ENCODE measurements at places on chromosomes 5 and 9.

- no peak for DNase-seq
Observed at GRCh38 chr5:59565551-59565950, 328.0 kb downstream of the PDE4D start.

DNA sequence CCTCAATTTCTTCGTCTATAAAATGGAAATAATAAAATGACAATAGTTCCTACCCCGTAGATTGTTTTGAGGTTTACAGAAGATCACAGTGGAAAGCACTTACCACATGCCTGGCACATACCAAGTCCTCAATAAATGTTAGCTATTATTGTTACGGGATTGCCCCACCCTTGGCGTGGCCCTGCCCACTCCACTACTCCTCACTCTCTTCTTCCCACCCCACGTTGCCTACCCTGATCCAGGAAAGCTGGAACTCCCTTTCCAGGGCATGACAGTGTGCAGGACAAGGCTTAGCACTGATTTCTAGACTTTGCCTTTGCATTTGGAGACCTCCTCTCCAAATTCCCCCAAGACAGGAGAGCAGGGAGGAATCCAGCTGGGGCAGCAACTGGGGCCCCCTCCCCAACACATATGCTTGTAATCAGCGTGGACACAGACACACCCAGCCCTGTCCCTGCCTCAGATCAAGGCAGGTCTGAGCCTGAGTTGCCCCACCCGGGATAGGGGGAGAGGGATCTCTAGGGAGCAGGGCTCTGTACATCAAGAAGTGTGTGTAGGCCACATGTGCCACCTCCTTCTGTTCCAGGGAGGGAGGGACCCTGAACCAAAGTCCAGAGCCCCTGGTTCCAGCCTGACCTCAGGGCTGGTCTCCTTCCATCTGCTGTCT is 6.7 kb downstream of the SLC4A9 start:
- no peak for DNase-seq

- DNase-seq = no peak
Observed at GRCh38 chr9:34650816-34651215, 1.2 kb upstream of the IL11RA start.

GRCh38 chr9:13267743-13268142 is 11.7 kb downstream of the MPDZ start:
- DNase-seq = no peak

GRCh38 chr5:92505925-92506324 is 1075.1 kb downstream of the NR2F1-AS1 start:
- DNase-seq = no peak

DNA sequence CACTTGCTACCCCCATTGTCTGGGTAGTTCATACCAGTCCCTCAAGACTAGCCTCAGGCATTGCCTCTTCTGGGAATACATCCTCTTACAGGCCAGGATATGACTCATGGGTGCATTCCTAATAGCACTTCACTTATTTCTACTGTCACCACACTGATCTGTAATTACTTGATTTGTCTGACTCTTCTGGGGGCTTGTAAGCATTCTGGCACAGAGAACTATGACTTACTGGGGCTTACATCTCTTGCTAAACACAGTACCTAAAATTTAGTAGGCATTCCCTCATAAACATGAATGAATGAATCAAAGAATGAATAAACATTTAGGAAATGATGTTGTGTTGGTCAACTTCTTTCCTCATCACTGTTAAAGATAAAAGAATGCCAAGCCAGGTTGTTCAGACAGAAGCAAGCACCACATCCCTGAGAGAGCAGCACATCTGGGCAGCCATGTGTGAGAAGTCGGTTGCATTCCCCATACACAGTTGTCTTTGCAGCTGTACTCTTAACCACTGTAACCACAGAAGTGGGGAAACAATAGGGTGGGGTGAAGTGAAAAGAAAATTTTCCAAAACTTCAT is 27.6 kb downstream of the IL7R start:
- no peak for DNase-seq

- DNase-seq = no peak
Observed at GRCh38 chr5:17292434-17293015, 75.1 kb downstream of the BASP1 start.

DNA sequence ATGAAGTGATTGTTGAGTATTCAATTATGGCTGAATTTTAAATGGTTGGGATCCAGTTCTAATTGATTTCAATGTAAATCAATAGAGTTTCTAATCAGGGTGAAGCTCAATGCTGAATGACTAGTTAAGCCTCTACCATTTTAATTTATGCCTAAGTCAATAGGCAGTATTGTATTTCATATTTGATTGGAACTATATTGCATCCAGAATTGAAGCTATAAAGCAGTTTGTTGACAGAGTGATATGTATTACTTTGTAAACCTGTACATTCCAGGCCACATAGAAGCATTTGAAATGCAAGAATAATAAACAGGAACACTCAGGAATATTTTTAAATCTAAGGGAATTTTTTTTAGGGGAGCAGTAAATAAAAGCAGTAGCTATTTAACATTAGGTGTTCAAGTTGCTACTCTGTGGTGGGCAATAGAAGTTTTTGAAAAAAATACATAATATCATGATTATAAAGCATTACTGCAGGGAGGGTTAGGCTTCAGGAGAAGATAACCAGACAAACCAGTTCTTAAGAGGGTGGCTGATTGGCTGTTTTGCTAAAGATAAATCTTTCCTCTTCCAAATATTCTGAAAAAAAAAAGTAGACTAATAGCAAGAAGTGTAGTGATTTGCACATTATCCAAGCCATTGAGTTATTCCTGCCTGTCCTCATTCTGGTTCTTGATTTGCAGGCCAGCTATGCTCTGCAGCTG is 492.0 kb upstream of the MEF2C start:
- no peak for DNase-seq

- DNase-seq = no peak
Observed at GRCh38 chr9:116123171-116123570, 30.4 kb upstream of the PAPPA start.

DNA sequence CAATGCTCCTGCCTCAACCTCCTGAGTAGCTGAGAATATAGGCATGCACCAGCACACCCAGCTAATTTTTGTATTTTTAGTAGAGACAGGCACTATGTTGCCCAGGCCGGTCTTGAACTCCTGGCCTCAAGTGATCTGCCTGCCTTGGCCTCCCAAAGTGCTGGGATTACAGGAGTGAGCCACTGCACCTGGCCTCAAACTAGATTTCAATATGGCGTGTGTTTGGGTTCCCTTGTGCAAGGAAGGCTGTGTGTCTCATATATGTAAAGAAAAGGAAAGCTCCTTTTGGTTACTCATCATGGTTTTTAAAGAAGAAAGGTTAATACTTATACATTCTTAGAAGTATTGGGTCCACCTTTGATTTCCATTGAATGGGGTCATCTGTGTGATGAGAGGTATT is 70.7 kb downstream of the ANKRD33B start:
- no peak for DNase-seq

DNA sequence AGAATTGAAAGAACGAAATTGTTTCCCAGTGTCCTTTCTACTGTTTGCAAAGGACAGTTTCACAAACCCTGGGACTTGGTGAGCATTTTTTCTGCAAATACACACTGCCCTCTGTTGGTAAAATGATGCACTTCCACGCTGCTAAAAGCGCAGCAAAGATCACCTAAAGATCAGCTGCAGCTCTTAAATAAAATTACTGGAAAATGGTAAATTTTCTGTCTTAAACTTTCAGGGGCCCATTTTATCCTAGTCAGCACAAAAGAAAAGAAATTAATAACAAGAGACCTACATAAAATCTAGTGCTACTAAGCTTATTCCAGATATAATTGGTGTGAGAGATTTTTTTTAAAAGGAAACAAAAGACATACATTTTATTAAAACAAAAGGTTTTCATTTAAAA is 566.0 kb downstream of the CAAP1 start:
- no peak for DNase-seq

- DNase-seq = no peak
Observed at GRCh38 chr9:122133263-122133983, 26.2 kb downstream of the NDUFA8 start.

- DNase-seq = no peak
Observed at GRCh38 chr5:59813761-59814536, 79.6 kb downstream of the PDE4D start.

GRCh38 chr5:158514319-158514985 is 585.3 kb downstream of the EBF1 start:
- no peak for DNase-seq

GRCh38 chr5:151724360-151724759 is 34.1 kb downstream of the ATOX1 start:
- DNase-seq = no peak

- no peak for DNase-seq
Observed at GRCh38 chr5:75818661-75819060, 101.4 kb upstream of the POC5 start.

DNA sequence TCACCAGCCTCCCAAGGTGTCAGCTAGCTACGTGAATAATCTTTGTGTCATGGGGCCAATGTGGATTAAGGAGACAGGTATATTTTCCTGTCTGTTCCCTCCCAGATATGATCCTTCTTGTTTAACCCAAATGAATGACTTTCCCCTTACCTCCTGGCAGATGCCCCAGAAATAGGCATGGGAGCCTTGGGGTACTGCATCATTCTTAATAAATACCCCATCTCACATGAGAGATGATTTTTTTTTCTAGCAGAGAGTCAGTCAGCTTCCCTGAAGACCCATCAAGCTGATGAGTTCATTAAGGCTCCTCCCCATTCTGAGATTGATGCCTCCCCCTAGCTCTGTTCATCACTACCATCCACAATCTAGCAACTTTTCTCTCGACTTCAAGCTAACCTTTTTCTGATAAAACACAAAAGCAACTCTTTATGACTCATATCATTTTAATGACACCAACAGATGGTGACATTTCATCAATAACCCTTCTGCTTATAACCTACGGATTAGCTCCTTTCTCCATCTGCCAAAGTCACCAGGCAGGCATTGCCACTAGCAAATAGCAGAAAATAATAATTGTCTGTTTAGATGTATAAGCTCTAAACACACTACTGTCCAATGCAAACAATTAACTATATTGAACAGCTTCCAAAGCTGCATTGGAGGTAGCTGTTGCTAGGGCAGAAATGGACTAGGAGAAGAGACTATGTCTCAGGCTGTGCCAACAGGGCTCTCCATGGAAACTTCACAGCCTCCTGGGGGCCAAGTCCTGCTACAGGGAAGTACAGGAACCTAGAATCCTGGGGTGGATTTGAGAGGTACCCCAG is 143.7 kb downstream of the ACER2 start:
- no peak for DNase-seq

- DNase-seq = no peak
Observed at GRCh38 chr9:12718482-12719026, 25.4 kb downstream of the TYRP1 start.

DNA sequence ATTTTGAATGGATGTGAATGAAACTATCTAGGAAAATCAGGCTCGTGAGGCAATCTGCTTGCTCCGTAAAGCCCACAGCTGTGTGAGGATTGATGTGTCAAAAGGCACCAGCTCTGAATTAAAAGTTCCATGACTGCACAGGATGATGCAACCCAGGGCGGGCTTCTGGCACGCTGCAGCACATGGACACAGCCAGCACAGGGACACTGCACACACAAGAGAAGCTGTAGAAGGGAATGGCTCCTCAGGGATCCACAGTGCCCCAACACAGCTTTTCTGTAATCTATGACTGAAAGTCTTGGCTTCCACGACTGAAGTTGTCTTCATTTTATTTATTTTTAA is 151.0 kb downstream of the GCNT1 start:
- DNase-seq = no peak

- DNase-seq = no peak
Observed at GRCh38 chr9:34176089-34176488, 2.8 kb upstream of the UBAP1 start.

- DNase-seq = no peak
Observed at GRCh38 chr9:110104261-110104809, 103.6 kb downstream of the C9orf152 start.

- DNase-seq = no peak
Observed at GRCh38 chr9:6876195-6876894, 118.6 kb downstream of the KDM4C start.

DNA sequence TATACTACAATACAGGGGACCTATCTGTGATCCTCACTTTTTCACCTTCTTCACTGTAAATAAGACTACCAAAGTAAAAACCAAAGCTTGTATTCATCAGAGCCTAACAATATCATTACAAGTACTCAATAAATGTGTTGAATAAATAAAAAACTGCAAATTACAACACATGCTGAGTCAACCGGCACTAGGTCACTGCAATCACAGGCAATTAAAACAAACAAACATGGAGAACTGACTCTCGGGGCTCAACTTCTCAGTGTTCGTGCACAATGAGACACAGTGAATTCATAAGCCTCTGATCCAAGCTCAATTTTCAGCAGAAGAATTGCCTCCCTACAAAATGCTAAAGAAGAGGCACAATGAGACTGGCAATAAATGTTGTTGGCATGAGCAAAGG is 69.2 kb downstream of the CDK5RAP2 start:
- DNase-seq = no peak

- DNase-seq = no peak
Observed at GRCh38 chr5:146706321-146706972, 172.1 kb downstream of the PPP2R2B start.

DNA sequence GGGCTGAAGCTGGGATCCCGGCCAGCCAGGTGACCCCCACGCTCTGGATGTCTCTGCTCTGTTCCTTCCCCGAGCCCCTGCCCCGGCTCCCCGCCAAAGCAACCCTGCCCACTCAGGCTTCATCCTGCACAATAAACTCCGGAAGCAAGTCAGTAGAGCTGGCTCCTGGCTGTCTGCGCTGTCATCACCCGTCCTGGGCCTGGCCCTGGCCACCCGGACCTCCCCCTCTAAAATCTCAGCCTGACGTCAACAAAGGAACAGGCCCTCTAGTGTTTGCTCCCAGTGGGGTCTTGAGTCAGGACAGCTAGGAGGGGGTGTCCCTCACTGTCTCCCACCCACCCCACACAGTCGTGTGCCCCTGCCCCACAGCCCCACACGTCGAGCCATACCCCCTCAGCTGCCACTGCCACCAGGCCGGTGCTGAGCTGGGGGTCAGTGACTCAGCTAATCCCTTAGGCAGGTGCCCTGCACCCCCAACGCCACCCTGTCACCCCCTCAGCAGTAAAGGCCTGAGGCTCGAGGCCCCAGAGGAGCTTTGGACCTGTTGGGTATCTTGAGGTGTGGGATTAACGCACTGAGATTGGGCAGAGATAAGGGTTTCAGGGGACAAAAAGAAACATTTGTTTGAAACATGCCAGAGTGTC is 1.1 kb upstream of the LCNL1 start:
- no peak for DNase-seq

DNA sequence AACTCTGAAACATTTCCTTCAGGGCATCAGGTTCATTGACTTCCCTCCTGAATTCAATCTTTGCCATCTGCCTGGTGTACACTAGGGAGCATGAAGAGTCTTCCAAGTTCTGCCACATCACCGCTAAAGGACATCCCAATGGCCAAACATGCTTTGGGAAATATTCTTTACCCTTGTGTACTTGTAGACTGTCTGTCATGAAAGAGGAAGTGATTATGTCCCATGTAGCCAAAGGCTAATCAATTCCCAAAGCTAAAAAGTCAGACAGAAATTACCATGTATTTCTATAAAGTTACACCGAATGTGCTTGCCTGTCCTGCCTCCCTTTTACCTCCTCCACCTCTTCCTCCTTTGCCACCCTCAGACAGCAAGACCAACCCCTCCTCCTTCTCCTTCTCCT is 28.9 kb upstream of the RECK start:
- DNase-seq = no peak
